ENCODE measurements at places on chromosomes 4 and X.
A peak's percentile ranks its signal among the peaks of the same experiment; 100 is the strongest.

- H3K27ac ChIP-seq, result no peak overlapping the region
- peaks cover 3% of the 10 kb centered on the region for H3K4me1 ChIP-seq
- peak; percentile 42 for DNase-seq
- H3K4me3 ChIP-seq, result no peak overlapping the region
- no peaks in the 10 kb centered on the region for H3K36me3 ChIP-seq
- H3K27me3 ChIP-seq, result peaks cover 54% of the 10 kb centered on the region
These were observed 45.7 kb upstream of the HMX1 start for GRCh38 chr4:8917321-8917811.

GRCh38 chr4:149264093-149264733 lies 551.4 kb downstream of the IQCM start:
- H3K27me3 ChIP-seq, result no peaks in the 10 kb centered on the region
- no peaks in the 10 kb centered on the region for H3K36me3 ChIP-seq
- H3K4me1 ChIP-seq, result no peaks in the 10 kb centered on the region
- H3K4me3 ChIP-seq, result no peak overlapping the region
- DNase-seq, result no peak
- no peak overlapping the region for H3K27ac ChIP-seq

- no peaks in the 10 kb centered on the region for H3K36me3 ChIP-seq
- no peak overlapping the region for H3K4me3 ChIP-seq
- no peak overlapping the region for H3K27ac ChIP-seq
- DNase-seq, result no peak
These were observed 144.6 kb upstream of the NOCT start for GRCh38 chr4:138870737-138871554.

- DNase-seq, result no peak
- H3K4me3 ChIP-seq, result no peak overlapping the region
- H3K4me1 ChIP-seq, result no peaks in the 10 kb centered on the region
These were observed 141.0 kb upstream of the FAM47C start for GRCh38 chrX:36867143-36867542.

- H3K27me3 ChIP-seq, result no peaks in the 10 kb centered on the region
- H3K4me3 ChIP-seq, result no peak overlapping the region
- no peaks in the 10 kb centered on the region for H3K4me1 ChIP-seq
- H3K27ac ChIP-seq, result no peak overlapping the region
- no peak for DNase-seq
These were observed 376.6 kb upstream of the EMCN start for GRCh38 chr4:100894339-100894870.

- no peak overlapping the region for H3K4me3 ChIP-seq
- DNase-seq, result no peak
- H3K4me1 ChIP-seq, result peaks cover 2% of the 10 kb centered on the region
- H3K27me3 ChIP-seq, result no peaks in the 10 kb centered on the region
- no peak overlapping the region for H3K27ac ChIP-seq
These were observed 15.1 kb upstream of the DCLK2 start for GRCh38 chr4:150063128-150063527.

GRCh38 chr4:67201334-67201733 lies 344.0 kb downstream of the CENPC start:
- no peak for DNase-seq
- no peaks in the 10 kb centered on the region for H3K4me1 ChIP-seq
- H3K27me3 ChIP-seq, result no peaks in the 10 kb centered on the region
- no peak overlapping the region for H3K27ac ChIP-seq

DNA sequence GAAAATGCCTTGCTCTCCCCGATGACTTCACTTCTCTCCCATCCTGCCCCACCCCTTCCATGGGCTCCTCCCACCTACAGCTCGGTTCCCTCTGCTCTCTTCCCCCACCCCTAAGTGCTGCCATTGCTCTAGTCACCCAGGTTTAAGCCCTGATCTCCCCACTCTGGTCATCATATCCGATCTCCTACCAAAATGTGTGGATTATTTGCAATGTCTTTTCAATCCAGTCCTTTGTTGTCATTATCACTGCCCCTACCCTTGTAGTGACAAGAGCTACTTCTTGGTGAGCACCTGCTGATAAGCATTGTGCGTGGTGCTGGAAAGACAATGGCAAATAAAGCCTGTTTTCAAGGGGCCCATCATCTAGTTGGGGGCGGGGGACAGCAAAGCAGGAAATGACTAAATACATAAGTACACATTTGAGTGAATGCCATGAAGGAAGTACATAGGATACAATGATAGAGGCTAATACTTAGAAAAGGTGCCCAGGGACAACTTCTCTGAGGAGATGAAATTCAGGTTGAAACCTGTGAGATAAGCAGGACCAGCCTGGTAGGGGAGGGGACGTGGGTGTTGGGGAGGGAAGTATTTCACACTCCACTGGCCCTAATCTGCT lies 63.8 kb downstream of the DLG3 start:
- H3K36me3 ChIP-seq, result no peaks in the 10 kb centered on the region
- no peaks in the 10 kb centered on the region for H3K27me3 ChIP-seq
- no peak for DNase-seq
- H3K4me1 ChIP-seq, result no peaks in the 10 kb centered on the region
- H3K4me3 ChIP-seq, result no peak overlapping the region

DNA sequence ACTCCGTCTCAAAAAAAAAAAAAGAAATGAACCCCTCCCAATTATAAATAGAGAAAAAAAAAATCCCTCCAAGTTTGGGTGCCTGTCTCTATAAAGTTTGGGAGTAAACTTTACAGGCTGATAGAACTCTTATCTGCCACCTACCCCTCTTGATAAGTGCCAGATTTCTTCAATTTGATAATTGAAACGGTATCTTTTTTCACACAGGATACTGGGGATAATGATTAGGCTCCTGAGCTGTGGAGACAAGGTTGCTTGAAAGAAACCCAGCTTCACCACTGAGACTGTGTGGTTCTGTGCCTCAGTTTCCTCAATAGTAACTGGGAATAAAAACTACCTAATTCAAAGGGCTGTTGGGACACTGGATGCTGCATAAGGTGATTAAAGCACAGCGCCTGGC lies 606 bp downstream of the EFHC2 start:
- H3K27ac ChIP-seq, result no peak overlapping the region
- peak overlapping the region; percentile 52 for H3K4me3 ChIP-seq
- peaks cover 4% of the 10 kb centered on the region for H3K4me1 ChIP-seq
- H3K27me3 ChIP-seq, result no peaks in the 10 kb centered on the region
- H3K36me3 ChIP-seq, result no peaks in the 10 kb centered on the region
- DNase-seq, result no peak

DNA sequence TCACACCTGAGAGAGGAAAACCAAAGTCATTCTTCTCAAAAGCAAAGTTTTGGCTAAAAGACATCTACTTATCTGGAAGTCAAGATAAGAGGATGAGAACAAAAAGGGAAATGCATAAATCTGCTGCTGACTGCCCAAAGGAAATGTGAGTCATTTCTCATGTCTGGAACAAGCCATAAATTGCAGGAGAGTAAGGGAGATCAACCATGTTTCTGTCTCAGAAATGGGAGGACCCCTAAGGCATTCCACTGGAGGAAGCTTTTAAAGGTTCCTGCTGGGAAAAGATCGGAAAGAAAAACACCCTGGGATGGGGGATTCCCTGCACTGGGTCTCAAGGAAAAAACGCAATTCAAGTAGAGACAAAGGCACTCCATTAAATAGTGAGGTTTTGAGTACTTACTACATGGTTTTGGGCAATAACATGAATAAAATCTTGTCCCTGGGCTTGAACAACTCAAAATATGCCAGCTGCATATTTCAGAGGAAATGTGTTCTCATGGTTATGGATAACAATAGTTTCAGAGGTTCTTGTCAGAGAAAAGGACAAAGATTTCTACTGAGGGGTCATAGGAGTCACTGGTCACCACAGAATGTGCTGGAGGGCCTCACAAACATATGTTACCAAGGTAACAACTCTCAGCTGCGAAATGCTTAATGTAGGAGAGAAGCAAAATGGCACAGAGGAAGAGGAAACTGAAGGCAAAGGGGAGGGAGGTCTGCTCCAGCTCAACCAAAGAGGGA lies 19.3 kb downstream of the GPR143 start:
- no peak overlapping the region for H3K4me3 ChIP-seq
- no peak for DNase-seq
- no peaks in the 10 kb centered on the region for H3K27me3 ChIP-seq
- no peaks in the 10 kb centered on the region for H3K4me1 ChIP-seq
- no peaks in the 10 kb centered on the region for H3K36me3 ChIP-seq

DNA sequence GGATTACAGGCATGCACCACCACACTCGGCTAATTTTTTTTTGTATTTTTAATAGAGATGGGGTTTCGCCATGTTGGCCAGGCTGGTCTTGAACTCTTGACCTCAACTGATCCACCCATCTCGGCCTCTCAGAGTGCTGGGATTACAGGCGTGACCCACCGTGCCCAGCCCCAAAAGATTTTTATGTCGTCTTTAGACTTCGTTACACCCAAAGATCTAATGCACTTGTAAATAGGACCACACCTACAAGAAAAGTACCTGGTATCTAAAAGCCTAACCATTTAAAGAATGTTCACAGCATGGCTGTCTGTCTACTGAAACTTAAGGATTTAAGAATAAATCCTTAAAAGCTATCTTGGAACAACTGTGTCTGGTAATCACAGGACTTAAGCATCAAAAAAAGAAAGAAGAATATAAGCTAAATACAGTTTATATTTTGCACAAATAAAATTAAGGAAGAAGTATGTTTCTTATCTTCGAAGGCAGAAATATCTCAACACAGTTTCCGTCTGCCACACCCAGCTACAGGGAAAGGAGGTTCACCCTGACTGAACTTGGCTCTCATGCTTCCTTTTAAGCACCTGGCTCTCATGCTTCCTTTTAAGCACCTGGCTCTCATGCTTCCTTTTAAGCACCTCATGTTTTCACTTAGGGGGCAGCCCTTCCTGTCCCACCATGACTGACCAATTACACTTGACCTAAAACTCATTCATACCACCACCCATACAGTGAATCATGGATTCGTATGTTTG lies 92.0 kb upstream of the STS start:
- no peak for DNase-seq
- H3K36me3 ChIP-seq, result no peaks in the 10 kb centered on the region
- H3K4me3 ChIP-seq, result no peak overlapping the region
- H3K27me3 ChIP-seq, result no peaks in the 10 kb centered on the region

GRCh38 chr4:99811850-99812249 lies 4.8 kb upstream of the DAPP1 start:
- no peaks in the 10 kb centered on the region for H3K36me3 ChIP-seq
- no peak overlapping the region for H3K4me3 ChIP-seq
- H3K27me3 ChIP-seq, result no peaks in the 10 kb centered on the region
- no peak overlapping the region for H3K27ac ChIP-seq
- peaks cover 6% of the 10 kb centered on the region for H3K4me1 ChIP-seq

GRCh38 chr4:98310867-98311266 lies 49.7 kb downstream of the RAP1GDS1 start:
- H3K4me3 ChIP-seq, result no peak overlapping the region
- no peak for DNase-seq
- no peaks in the 10 kb centered on the region for H3K36me3 ChIP-seq
- H3K27ac ChIP-seq, result no peak overlapping the region
- no peaks in the 10 kb centered on the region for H3K27me3 ChIP-seq

DNA sequence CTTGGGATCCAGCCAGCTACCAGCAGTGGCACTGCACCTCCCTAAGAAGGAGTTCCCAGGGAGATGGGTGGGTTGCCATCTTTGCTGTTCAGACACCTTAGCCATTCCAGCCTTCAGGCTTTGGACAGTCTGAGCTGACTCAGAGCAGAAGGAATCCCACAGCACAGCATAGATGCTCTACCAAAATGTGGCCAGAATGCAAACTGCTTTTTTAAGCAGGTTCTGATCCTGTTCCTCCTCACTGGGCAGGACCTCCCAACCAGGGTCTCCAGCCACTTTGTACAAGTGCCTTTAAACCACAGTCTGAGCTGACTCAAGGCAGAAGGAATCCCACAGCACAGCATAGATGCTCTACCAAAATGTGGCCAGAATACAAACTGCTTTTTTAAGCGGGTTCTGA lies 209.0 kb downstream of the NPNT start:
- H3K4me1 ChIP-seq, result no peaks in the 10 kb centered on the region
- H3K4me3 ChIP-seq, result no peak overlapping the region
- no peak for DNase-seq
- H3K27ac ChIP-seq, result no peak overlapping the region
- no peaks in the 10 kb centered on the region for H3K27me3 ChIP-seq

- H3K4me1 ChIP-seq, result no peaks in the 10 kb centered on the region
- DNase-seq, result no peak
- no peaks in the 10 kb centered on the region for H3K36me3 ChIP-seq
- H3K4me3 ChIP-seq, result no peak overlapping the region
- no peak overlapping the region for H3K27ac ChIP-seq
- no peaks in the 10 kb centered on the region for H3K27me3 ChIP-seq
These were observed 111.9 kb upstream of the UNC5C start for GRCh38 chr4:95660719-95661118.

GRCh38 chr4:143381189-143382118 lies 44.8 kb downstream of the GAB1 start:
- H3K27ac ChIP-seq, result peak overlapping the region; percentile 66
- DNase-seq, result peak; percentile 83
- H3K4me1 ChIP-seq, result peaks cover 66% of the 10 kb centered on the region
- no peaks in the 10 kb centered on the region for H3K36me3 ChIP-seq

- peaks cover 29% of the 10 kb centered on the region for H3K4me1 ChIP-seq
- no peak overlapping the region for H3K4me3 ChIP-seq
- H3K27me3 ChIP-seq, result no peaks in the 10 kb centered on the region
These were observed 38.9 kb downstream of the RASGEF1B start for GRCh38 chr4:81432825-81433224.

- H3K4me1 ChIP-seq, result peaks cover 10% of the 10 kb centered on the region
- H3K4me3 ChIP-seq, result no peak overlapping the region
- no peaks in the 10 kb centered on the region for H3K36me3 ChIP-seq
- H3K27ac ChIP-seq, result no peak overlapping the region
- H3K27me3 ChIP-seq, result no peaks in the 10 kb centered on the region
- DNase-seq, result no peak
These were observed 12.4 kb downstream of the TMSB4X start for GRCh38 chrX:12987340-12987739.

- no peaks in the 10 kb centered on the region for H3K4me1 ChIP-seq
- no peak overlapping the region for H3K27ac ChIP-seq
- H3K36me3 ChIP-seq, result no peaks in the 10 kb centered on the region
- H3K4me3 ChIP-seq, result no peak overlapping the region
- peaks cover 12% of the 10 kb centered on the region for H3K27me3 ChIP-seq
These were observed 137.1 kb downstream of the ZNF518B start for GRCh38 chr4:10320130-10320529.

GRCh38 chr4:150018257-150018656 lies 60.0 kb upstream of the DCLK2 start:
- DNase-seq, result no peak
- H3K36me3 ChIP-seq, result no peaks in the 10 kb centered on the region
- no peak overlapping the region for H3K4me3 ChIP-seq
- no peaks in the 10 kb centered on the region for H3K27me3 ChIP-seq
- H3K27ac ChIP-seq, result no peak overlapping the region
- H3K4me1 ChIP-seq, result no peaks in the 10 kb centered on the region

- H3K4me3 ChIP-seq, result no peak overlapping the region
- no peaks in the 10 kb centered on the region for H3K27me3 ChIP-seq
- no peaks in the 10 kb centered on the region for H3K36me3 ChIP-seq
- no peak for DNase-seq
These were observed 185.6 kb upstream of the BANK1 start for GRCh38 chr4:101604976-101605375.

All from suprapubic skin (tissue), 4 donors.